ENCODE measurements at places on chromosomes 12 and 14.

DNA sequence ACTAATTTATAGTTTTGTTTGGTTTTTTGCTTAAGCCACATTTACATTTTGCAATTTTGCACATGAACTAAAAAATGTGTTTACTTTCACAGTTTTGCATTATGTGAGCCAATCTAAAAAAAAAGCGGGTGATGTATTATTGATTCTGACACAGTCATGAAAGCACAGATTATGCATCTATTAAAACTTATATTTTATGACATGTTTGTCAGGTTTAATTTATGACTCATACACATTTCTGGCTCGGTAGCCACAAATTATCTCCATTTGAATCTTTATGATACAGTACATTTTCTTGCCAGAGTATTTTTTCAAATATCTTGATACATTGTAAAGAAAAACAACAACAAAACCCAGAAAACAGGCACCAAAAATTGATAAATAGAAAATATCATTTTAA is 280.4 kb upstream of the GRIP1 start:
- DNase-seq: no peak

DNA sequence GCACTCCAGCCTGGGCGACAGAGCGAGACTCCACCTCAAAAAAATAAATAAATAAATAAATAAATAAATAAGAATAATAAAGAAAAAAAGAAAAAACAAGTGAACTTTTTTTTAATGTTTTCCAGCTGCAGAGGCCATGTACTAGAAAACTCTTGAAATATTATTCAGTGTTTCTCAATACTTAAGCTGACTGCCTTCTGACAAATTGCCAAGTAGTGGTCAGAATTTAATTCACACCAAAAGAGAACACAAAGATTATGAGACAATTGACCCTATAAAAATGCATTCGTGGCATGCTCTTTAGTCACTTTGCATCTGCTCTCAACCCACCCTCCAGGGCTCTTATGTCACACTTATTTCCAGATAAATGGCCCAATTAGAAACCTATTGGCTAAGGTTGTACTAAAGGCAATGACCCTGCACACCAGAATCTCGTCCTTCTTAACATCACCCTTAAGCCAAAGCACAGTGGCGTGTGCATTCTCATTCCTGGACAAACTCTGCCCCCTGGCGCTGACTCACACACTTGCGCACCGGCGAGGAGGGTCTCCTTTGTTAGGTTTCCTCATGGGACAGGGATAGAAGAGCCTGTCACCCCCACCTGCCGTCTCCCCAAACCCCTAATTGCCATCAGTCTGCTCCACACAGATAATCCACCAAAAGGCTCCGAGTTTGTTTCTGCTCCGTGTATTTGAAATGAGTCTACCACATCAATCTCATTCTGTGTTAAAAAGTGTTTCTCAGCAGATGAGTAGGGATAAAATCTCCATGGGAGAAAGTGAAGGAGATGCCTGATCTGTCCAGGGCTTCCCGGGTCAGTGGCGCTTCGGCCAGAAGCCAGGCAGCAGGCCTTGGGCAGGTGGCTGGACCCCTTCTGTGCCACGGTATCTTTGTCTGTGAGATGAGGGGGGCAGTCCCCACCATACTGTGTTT is 73.1 kb upstream of the CEP83 start:
- DNase-seq: peak; percentile 54

GRCh38 chr12:122610207-122610606 is 83.2 kb downstream of the KNTC1 start:
- no peak for DNase-seq

DNA sequence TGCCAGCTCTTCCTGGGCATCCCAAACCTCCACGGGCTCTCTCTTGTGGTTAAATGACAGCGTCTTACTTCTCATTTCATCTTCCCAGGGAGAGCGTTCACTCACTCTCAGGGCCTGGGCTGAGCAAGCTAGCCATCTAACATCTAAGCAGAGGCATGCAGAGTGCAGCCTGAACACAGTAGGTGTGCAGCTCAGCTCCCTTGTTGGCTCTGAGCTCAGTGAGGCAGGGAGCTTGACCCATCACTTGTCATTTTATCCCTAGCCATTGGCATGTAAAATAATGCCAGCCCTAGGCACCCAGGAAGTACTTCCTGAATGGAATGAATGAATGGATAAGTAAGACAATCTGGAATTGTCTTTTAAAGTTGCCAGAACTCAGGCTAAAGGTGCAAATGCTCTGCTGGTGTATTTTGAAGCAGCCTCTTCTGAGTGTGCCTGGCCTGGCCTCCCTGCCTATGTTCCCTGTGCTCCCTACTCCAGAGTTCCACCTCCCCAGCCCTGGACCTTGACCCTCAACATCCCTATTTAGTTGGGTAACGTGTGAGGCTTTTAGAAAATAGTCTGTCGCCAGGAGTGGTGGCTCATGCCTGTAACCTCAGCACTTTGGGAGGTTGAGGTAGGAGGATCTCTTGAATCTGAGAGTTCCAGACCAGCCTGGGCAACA is 9.5 kb upstream of the MEG3 start:
- no peak for DNase-seq

DNA sequence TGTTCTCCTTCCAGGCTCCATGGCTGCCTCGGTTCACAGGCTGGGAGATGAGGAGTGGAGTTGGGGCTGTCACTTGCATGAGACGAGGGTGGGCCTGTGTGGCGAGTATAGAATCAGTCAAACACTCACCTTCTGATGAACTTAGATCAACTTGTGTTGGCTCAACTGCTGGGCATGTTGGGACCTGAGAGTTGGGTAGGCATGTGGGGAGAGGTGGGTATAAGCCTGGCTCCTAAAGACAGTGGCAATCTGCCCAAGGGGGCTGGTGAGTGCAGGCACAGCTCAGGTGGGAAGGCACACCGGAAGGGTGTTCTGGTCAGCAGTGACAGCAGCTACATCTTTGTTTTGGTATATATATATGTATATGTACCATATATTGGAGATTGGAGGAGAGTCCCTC is 30.1 kb upstream of the TDRD9 start:
- no peak for DNase-seq

DNA sequence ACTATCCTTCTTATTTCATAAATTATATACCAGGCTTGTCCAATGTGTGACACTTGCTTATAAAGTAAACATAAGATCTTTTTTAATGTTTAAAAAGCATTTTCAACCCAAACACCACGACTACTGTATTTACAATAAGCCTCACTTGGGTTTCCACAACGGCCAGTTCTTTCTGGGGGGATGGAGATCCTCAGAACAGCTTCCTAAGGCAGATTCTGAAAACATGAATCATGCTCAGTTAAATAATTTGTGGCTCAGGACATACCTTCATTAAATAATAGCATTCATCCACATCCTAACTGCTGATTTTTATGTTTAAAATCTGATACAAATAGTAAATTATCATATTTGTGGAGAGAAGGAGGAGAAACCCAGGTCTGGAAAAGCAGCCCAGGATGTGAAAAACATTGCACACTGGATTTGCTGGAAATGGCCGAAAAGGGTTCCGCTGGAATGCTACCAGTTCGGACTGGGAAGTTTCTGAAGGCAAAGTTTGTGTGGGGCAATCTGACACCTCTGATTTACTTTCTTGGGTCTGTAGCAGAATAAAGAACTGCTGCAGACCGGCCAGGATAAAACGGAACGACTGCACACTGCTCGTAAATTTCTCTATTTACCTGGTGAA is 597 bp downstream of the GLT8D2 start:
- peak; percentile 66 for DNase-seq

GRCh38 chr14:75059642-75060041 is 4.2 kb downstream of the ACYP1 start:
- DNase-seq: peak; percentile 58

DNA sequence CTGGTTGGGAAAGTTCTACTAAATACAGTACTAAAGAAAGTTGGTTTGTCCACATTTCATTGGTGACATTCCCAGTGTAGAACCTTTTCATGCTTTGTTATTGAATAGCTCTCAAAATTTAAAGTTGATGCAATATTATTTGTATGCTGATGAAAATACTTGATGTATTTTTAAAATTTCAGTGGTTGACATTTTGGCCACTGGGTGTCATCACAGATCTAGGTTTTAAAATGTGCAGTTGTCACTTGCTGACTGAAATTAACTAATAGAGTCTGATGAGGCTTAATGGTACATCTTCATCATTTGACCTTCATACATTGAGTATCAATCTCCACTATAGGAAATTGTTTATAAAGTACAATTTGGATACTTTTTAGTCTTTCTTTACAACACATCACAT is 37.1 kb downstream of the CMAS start:
- peak; percentile 38 for DNase-seq

- no peak for DNase-seq
These were observed 4.7 kb downstream of the TSPAN9 start for GRCh38 chr12:3081886-3082285.

- DNase-seq: no peak
These were observed 10.1 kb downstream of the RNASE6 start for GRCh38 chr14:20791187-20791586.

DNA sequence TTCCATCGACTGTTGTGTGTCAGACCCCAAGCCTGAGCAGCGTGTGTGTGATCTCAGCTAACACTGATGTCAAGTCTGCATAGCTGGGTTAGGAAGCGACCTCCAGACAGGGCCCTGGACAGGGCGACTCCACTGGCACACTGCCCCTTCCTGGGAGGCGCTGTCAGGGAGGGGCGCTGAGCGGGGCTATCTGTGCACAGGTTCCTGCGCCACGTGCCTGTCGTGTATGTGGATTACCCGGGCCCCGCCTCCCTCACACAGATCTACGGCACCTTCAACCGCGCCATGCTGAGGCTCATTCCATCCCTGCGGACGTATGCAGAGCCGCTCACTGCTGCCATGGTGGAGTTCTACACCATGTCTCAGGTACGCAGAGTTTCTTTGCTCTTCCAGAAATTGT is 53.9 kb downstream of the DYNC1H1 start:
- DNase-seq: no peak

- DNase-seq: no peak
These were observed 1.2 kb upstream of the TRHDE start for GRCh38 chr12:72270961-72271360.

DNA sequence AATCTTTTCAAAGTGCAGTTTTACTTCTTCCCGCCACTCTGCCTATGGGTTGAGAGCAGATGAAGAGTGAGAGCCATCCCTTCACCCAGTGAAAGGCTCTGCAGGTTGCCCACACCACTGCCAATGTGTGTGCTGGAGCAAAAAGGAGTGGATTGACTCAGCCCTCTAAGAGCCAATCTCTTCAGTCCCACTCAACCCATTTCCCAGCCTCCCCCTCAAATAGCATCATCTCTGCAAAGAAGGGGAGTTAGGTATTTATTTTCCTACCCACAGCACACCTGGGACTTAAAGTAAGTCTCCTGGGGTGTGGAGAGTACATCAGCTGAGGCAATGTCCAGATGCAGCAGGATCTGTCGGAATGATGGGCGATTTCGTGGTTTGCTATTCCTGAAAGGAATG is 15.3 kb downstream of the MAP3K12 start:
- DNase-seq: no peak

DNA sequence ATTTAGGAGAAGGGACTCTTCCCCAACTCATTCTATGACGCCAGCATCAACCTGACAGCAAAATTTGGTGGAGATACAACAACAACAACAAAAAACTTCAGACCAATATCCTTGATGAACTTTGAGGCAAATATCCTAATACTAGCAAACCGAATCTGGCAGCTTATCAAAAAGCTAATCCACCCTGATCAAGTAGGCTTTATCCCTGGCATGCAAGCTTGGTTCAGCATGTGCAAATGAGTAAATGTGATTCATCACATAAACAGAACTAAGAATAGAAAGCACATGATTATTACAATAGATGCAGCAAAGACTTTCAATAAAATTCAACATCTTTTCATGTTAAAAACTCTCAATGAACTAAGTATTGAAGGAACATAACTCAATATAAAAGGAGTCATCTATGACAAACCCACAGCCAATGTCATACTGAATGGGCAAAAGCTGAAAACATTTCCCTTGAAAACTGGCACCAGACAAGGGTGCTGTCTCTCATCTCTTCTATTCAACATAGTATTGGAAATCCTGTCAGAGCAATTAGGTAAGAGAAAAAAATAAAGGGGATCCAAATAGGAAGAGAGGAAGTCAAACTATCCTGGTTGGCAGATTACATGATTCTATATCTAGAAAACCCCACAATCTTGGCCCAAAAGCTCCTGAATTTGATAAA is 233.3 kb downstream of the CCDC59 start:
- DNase-seq: peak; percentile 39

GRCh38 chr14:75252254-75252837 is 26.3 kb upstream of the FOS start:
- no peak for DNase-seq

GRCh38 chr12:54215989-54216796 is 27.4 kb upstream of the SMUG1 start:
- no peak for DNase-seq

DNA sequence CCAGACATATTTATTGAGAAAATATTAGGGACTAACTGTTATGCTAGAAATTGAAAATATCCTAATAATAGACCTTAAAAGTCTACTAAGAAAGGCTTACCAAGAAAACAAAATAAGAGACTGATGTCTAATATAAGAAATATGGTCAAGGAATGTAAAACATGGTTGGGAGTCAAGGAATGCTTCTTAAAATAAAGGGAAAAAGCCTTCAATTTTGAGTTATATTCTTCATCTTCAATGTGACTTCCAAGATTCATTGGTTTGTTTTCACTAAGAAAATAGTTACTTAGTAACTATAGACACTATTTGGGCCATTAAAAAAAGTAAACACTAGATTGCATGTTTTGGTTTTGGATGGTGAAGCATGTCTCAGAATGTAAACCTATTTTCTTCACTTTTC is 88.1 kb upstream of the ETV6 start:
- DNase-seq: peak; percentile 22

DNA sequence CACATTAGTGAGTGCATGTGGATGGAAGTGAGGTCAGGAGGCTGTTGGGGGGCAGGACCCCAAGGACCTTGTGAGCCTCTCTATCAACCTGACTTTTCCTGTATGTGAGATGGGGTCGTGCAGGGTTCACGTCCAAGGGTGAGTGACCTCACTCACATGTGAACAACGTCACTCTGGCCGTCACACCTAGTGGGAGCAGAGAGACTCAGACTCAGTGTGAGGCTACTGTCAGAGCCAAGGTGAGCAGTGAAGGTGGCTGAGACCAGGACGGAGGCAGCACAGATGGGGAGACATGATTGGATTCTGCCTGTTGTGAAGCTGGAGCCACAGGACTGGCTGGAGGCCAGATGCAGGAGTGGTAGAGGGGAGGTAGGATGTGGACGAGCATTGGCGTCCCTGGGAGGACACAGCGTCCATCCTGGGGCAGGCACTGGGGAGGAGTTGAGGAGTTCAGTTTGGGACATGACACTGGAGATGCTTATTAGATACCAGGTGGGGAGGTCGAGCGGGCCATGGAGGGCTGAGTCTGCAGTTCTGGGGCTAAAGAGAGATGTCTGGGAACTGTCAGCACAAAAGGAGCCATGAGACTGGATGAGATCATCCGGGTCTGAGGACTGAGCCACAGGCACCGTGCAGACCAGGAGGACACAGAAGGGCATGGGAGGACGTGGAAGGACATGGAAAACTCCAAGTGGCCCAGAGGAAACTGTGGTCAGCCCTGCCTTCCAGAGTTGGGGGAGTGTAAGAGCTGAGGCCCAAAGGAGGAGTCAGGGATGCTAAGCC is 92.8 kb downstream of the LGMN start:
- DNase-seq: no peak

GRCh38 chr14:104110491-104111209 is 25.1 kb downstream of the ASPG start:
- DNase-seq: no peak

Measured in AG10803 (cell line).